Activated T-cell treated with anti-CD3 and anti-CD28 coated beads for 48 hours (primary cell): ENCODE measurements at places on chromosomes 7 and 10.

GRCh38 chr10:109913306-109913892 is 9.9 kb downstream of the XPNPEP1 start:
- no peak for DNase-seq

- DNase-seq, result no peak
These were observed 35.4 kb upstream of the RSU1 start for GRCh38 chr10:16852624-16853023.

- no peak for DNase-seq
These were observed 124.5 kb downstream of the ITGA8 start for GRCh38 chr10:15595260-15595659.

GRCh38 chr10:74925708-74926107 is 99.3 kb downstream of the KAT6B start:
- no peak for DNase-seq

DNA sequence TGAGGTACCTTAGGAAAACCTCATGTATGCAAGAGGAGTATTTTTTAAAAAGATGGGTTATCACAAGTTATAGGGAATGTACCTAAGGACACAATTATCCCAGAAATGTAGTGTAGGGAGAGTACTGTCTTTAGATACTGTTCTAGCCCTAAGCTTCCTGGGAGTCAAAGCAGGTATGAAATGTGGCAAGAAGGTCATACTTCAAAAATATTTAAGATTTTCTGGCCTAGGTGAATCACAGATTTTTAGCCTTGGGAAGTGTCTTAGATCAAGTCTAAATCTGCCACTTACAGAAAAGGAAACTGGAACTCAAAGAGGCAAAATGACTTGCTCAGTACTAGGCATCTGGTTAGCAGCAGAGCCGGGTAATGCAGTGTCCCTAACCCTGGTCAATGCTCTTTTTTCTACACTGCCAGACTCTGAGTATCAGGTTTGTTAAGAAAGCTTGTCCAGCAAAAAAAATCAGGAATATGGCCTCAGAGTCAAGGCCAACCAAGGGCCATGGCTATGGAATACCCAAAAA is 13.9 kb downstream of the PIK3AP1 start:
- DNase-seq, result no peak

DNA sequence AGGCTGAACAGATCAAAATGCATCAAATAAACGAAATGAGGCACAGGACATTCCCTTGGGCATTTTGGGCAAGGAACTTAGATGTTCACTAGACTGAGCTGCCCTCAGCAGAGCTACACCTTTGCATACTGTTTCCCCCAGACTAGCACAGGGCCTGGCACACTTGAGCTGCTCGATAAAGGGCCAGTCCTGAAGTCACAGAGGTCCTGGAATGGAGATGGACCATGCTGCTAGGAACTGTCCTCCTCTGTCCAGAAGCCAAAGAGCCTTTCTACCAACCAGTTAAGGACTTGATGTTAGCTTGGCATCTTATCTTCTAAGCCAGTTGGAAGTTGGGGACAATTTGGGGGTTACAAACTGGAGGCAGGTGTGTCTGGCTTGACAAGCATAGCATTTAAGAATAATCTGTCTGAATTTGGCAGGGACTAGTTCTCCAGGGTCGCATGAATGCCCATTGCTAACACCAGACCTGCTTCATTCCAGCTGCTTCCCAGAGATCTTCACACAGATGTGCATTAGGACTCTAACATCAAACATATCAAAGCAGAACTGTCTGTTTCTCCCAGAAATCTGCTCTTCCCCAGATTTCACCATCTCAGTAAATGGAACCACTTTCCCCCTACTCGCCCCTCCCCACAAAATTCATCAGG is 152.2 kb upstream of the PDE1C start:
- DNase-seq, result no peak

- DNase-seq, result no peak
These were observed 90.5 kb downstream of the VSTM2A start for GRCh38 chr7:54632696-54633095.

- no peak for DNase-seq
These were observed 669.4 kb downstream of the INHBA start for GRCh38 chr7:41033500-41033899.

- DNase-seq, result no peak
These were observed 757 bp upstream of the GRID1 start for GRCh38 chr10:86367152-86367951.

DNA sequence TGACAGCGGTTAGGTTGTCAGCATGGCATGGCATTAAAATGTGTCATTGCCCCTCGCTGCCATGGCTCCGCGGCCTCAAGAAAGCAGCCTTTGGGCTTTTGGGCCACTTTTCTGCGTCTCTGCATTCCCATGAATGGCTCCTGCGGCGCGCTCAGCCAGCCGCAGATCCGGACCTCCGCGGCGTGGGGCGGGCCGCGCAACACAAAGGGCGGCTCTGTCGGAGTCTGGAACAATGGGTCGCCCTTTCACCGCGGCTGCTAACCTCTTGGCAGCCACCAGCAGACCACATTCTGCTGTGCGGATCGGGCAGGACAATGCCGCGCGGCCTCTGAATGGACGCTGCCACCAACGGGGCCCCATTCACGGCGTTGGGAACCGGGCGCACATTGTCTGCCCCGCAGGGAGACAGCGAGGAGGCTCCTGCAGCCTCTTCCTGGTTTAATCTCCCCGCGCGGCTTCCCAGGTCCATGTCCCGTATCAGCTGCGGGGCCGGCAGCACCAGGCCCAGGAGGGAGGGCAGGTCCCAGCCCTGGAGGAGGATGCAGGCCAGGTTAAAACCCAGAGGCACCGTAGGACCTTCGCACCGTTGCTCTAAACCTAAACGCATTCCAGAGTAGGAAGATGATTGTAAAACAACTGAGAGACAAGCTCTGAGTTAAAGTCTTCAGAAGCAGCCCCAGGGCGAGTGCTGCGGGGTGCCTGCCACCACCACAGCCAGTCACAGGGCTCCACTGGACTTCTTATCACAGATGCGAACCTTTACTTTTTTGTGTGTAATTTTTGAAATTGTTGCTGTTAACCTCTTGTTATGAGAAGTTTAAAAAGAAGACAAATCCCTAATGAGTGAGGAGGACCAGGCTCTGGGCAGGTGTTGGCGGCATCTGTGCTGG is 71.6 kb downstream of the NKX6-2 start:
- DNase-seq, result no peak

GRCh38 chr7:132149436-132150304 is 426.6 kb downstream of the PLXNA4 start:
- no peak for DNase-seq

DNA sequence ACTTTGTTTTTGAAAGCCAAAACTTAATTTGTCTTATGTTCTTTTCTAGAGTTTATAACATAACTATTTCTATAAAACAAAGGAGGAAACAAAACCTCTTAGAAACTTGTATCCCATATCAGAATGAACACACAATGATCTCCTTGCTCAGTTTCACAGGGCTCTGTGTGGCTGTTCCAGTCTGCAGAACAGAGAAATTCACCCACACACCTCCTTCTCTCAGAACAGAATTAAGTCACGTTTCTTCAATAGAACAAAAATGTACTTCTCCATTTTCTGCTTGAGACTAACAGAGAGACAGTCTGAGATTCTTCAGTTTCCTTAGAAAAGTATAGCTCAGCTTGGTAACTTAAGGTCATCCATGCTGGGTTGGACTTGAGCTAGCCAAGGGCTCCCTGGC is 15.8 kb upstream of the DOCK1 start:
- no peak for DNase-seq

DNA sequence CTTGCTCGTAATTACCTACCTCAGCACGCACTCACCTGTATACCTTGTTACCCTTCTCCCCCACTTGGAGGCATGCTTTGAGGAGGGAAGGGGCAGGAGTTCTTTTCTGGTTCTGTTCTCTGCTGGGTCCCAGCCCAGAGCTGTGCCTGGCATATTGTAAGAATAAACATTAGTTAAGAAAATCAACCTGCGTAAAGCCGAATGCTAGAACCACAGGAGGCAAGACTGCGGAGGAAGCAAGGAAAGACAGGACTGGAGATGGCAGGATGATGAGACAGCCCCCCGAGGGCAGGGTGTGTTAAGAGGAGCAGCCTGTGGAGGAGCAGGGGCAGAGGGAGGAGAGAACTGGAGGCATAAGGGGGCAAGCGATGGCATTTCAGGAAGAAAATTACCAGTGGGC is 9.5 kb downstream of the C10orf53 start:
- no peak for DNase-seq

DNA sequence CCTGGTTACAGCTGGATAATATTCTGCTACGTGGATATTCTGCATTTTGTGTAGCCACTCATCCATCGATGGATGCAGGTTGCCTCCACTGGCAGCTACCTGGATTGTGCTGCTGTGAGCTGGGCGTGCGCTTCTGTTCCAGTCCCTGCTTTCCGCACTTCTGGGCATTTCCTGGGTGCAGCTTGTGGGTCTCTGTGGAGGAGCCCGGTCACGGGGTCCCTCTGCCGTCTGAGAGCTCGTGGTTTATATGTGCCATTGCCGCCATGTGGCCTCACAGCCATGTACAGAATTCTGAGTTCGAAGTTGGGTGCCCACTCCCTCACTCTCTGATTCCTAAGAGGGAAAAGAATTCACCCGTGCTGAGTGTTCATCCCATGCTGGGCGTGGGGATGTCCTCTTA is 38.3 kb downstream of the JAKMIP3 start:
- no peak for DNase-seq

GRCh38 chr7:33107136-33108066 is 1.8 kb downstream of the RP9 start:
- no peak for DNase-seq

DNA sequence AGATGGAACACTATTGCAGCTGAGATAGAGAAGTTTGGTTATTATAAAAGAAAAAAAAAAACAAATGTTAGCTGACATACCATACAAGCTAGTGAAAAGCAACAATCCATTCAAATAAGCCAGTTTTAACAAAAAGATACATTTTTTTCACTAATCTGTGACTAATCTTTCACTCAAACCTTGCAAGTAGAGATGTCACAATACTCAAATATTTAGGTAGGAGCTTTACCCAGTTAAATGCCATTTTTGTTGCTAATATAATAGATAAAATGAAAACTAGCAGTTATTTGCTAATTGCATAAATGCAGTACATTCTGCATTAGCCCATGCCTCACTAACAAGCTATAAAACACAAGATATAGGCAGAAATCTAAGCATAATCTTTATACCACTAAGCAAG is 123.6 kb downstream of the BTAF1 start:
- DNase-seq, result no peak

DNA sequence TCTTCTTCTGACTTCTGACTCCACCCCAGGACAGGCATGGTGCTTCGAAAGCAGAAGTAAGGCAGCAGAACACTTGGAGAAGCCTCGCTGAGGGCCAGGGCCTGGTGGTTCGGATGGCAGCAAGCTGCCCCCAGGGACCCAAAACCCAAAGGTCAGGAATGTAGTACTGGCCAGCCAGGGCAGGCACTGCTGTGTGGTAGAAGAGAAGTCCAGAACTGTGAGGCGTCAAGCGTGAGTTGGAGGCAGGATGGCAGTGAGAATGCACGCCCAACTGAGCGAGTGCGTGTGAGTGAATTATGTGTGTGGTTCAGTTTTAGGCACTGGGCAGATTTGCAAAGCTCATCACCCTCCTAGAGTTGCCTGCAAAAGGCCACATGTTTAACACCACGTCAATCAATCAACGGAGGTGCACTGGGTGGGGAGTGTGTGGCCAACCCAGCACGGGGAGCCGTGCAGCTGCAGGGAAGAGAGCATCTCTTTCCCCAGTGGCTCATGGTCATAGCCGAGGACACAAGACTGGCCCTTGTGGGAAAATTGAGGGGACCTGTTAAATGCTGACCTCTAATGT is 144.3 kb downstream of the KCNMA1 start:
- DNase-seq, result no peak

- DNase-seq, result no peak
These were observed 117.9 kb downstream of the KMT2E start for GRCh38 chr7:105131890-105132289.

GRCh38 chr7:27605283-27605682 is 57.4 kb downstream of the HIBADH start:
- DNase-seq, result no peak

- no peak for DNase-seq
These were observed 240.6 kb upstream of the SEMA3C start for GRCh38 chr7:81159402-81159801.

- DNase-seq, result no peak
These were observed 88.6 kb downstream of the VWDE start for GRCh38 chr7:12315049-12315448.

DNA sequence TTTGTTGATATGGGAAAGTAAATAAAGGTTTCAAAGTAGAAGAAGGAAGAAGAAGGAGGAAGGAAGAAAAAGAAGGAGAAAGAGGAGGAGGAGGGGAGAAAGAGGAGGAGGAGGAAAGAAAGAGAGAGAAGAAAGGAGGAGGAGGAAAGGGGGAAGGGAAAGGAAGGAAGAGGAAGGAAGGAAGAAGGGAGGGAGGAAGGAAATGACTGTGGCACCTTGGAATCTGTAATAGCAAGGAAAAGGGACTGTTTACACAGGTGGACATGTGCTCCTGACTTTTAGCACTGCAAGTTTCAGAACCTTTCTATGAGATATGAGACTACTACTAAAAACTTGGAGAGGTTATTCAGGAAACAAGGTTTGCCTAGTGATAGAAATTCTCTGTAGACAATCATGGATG is 153.2 kb downstream of the BTAF1 start:
- no peak for DNase-seq

GRCh38 chr7:32033006-32033405 is 37.2 kb downstream of the PDE1C start:
- DNase-seq, result no peak

DNA sequence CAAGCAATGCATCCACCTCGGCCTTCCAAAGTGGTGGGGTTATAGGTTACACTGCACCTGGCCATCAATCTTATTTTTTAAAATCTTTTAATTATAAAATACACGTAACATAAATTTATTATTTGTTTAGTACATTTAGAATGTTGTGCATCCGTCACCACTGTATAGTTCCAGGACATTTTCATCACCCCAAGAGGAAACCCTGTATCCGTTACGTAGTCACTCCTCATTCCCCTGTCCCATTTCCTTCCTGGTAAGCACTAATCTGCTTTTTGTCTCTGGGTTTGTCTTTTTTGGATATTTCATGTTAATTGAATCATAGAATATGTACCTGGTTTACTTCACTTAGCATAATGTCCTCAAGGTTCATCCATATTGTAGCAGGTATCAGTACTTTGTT is 51.2 kb downstream of the MAPK8 start:
- no peak for DNase-seq

DNA sequence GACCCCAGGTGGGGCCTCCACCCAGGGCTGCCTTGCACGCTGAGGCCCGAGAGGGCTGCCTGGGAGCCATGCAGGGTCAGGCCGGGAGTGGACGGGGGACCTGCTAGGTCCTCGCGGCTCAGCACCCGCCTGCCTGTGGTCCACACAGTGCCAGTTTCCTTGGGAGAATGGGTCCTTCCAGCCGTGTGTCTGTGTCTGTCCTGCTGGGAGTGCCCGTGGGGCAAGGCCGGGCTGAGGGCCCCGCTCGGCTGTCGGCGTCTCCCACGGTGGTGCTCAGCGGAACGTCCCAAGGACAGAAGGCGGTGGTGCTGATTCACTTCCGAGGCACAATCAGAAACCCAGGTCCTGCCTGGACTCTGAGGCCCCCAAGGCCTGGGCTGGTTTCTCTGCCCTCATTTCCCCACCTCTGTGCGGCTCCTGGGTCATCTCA is 23.2 kb upstream of the GTPBP4 start:
- DNase-seq, result no peak
